Sigmoid colon (tissue), 7 donors: ENCODE measurements at places on chromosomes 2 and 18. TPM values are rescaled to one million over a fixed set of nuclear protein-coding genes. Genes with fewer than 3 reads are reported as not detected.

PCARE gene
- polyA plus RNA-seq: not detected

LBX2 gene
- polyA plus RNA-seq: 1.3 TPM

DNA sequence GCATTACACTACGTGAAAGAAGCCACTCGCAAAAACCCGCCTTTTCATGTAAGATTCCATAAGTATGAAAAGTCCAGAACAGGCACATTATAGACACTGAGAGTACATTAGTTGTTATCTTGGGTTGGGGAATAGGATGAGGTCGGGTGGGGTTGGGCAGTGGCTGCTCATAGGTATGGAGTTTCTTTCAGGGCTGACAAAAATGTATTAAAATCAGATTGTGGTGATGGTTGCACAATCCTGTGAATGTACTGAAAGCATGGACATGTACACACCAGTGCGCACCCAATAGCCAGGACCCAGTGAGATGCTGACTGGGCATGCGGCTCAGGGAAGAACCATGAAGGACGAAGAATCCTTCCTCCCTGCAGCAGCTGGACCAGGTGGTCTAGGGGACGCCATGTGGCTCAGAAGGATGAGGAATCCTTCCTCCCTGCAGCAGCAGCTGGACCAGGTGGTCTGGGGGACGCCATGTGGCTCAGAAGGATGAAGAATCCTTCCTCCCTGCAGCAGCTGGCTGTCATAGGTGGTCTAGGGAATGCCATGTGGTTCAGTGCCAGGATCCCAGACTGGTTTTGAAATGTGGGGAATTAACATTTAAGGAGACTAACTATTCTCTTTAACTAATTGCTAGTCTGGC is 50.1 kb downstream of the MBP start:
- peak overlapping the region; percentile 21 for H3K27ac ChIP-seq
- no peaks in the 10 kb centered on the region for H3K36me3 ChIP-seq
- no peaks in the 10 kb centered on the region for H3K4me1 ChIP-seq
- H3K4me3 ChIP-seq: no peak overlapping the region
- DNase-seq: no peak

- no peaks in the 10 kb centered on the region for H3K27me3 ChIP-seq
- H3K4me1 ChIP-seq: no peaks in the 10 kb centered on the region
- H3K36me3 ChIP-seq: no peaks in the 10 kb centered on the region
- H3K4me3 ChIP-seq: no peak overlapping the region
- peak overlapping the region; percentile 74 for H3K27ac ChIP-seq
These were observed 193.1 kb downstream of the SH3RF3 start for GRCh38 chr2:109322111-109322510.

- H3K36me3 ChIP-seq: peaks cover 15% of the 10 kb centered on the region
- peaks cover 26% of the 10 kb centered on the region for H3K4me1 ChIP-seq
- no peak overlapping the region for H3K27ac ChIP-seq
- H3K4me3 ChIP-seq: no peak overlapping the region
- H3K27me3 ChIP-seq: no peaks in the 10 kb centered on the region
- DNase-seq: no peak
These were observed 112.2 kb upstream of the EPAS1 start for GRCh38 chr2:46184794-46185583.

GRCh38 chr2:74921236-74921736 is 37.2 kb upstream of the POLE4 start:
- peaks cover 4% of the 10 kb centered on the region for H3K4me1 ChIP-seq
- H3K27me3 ChIP-seq: peaks cover 15% of the 10 kb centered on the region
- no peak overlapping the region for H3K27ac ChIP-seq
- no peaks in the 10 kb centered on the region for H3K36me3 ChIP-seq

GRCh38 chr2:120991441-120991840 is 255.8 kb downstream of the GLI2 start:
- no peak for DNase-seq
- H3K27ac ChIP-seq: no peak overlapping the region
- no peaks in the 10 kb centered on the region for H3K36me3 ChIP-seq
- no peak overlapping the region for H3K4me3 ChIP-seq
- no peaks in the 10 kb centered on the region for H3K4me1 ChIP-seq

DNA sequence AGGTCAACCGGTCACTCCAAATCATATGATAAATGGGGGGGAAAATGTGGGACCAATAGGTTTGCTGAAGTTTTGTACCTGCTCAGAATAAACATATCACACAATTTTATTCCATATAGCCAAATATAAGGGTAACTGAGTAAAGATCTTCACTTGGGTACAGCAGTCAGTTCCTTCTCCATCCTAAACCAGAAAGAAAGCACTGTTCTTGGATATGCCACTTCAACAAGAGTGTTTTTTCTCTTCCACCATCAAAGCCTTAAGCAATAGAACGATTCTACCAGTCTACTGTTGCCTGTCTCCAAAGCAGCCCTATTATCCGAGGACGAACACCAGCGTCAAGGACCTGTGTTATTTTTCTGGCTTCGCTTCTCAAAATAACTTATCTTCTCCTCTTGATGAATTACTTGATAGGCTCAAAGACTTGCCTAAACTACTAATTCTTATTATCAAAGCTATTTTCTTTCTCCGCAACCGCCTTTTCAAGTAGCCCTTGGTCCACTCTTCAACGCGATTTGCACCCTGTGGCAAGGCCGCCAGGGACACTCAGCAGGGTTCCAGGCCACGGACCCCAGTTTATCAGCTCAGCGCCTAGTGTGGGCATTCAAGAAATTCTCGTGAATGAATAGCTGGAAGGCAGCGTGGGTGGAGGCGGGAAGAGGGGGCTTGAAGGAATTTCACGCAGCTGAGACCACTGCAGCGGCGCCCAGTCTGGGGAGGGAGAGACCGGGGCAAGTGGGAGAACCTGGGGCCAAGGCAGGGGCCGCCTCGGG is 646 bp downstream of the ALS2 start:
- peak overlapping the region; percentile 62 for H3K4me3 ChIP-seq
- H3K27me3 ChIP-seq: no peaks in the 10 kb centered on the region
- peaks cover 25% of the 10 kb centered on the region for H3K4me1 ChIP-seq

PIK3C3 gene
- polyA plus RNA-seq: 28.2 TPM

SERPINB4 gene
- polyA plus RNA-seq: 0.07 TPM

DNA sequence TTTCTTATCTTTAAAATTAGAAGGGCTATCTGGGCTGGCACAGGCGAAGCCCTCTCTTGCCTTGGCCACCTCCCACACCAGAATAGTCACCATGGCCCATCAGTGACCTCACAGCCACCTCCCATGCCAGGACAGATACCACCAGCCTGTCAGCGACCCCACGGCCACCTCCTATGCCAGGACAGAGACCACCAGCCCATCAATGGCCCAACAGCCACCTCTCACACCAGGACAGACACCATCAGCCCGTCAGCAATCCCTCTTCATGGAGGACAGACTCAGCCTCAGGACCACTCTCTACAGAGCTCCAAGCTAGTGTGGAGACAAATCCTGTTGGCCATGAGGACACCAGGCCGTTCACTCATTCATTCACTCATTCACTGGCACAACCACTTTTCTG is 74.6 kb downstream of the ASB1 start:
- H3K4me1 ChIP-seq: no peaks in the 10 kb centered on the region
- no peak overlapping the region for H3K27ac ChIP-seq
- H3K4me3 ChIP-seq: no peak overlapping the region

DNA sequence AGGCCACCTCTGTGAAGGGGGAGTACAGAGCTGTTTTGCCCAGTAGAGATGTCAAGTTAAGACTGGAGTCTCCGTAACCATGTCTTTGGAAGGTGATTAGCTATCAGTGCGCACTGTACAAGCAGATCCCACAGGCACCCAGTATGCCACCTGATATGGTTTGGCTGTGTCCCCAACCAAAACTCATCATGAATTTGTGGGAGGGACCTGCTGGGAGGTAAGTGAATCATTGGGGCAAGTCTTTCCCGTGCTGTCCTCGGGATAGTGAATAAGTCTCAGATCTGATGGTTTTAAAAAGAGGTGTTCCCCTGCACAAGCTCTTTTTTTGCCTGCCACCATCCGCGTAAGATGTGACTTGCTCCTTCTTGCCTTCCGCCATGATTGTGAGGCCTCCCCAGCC is 90.2 kb downstream of the ACTR2 start:
- H3K27ac ChIP-seq: no peak overlapping the region
- no peaks in the 10 kb centered on the region for H3K27me3 ChIP-seq
- H3K4me1 ChIP-seq: peaks cover 17% of the 10 kb centered on the region
- no peak for DNase-seq

CDCA7 gene
- 13.4 TPM for polyA plus RNA-seq

DNA sequence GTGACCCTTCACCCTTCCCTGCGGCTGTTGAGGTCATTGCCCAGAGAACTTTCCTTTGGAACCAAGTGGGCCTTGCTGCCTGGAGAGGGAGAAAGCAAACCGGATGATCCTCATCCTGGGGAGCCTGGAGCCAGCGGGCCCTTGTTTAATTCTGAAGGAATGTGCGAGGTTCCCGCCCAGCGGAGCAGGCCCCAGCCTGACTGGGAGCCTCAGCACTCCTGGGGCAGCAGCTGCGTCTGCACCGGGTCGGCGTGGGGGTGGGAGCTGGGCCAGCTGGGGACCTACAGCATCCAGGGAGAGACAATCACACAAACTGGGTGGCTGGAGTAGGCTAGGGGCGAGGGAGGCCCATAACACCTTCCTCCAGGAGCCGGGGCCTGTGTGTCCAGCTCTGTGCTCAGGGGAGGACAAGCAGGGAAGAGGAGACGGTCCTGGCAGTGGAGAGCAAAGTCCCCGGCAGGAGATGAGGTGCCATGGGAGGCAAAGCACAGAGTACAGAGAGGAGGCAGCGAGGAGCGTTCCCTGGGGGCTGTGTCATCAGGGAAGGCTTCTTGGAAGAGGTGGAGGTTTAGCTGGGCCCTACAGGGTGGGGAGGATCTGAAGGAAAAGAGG is 61.9 kb upstream of the HAAO start:
- peak; percentile 87 for DNase-seq
- no peaks in the 10 kb centered on the region for H3K27me3 ChIP-seq
- no peak overlapping the region for H3K4me3 ChIP-seq
- H3K27ac ChIP-seq: peak overlapping the region; percentile 30
- H3K36me3 ChIP-seq: no peaks in the 10 kb centered on the region

DNA sequence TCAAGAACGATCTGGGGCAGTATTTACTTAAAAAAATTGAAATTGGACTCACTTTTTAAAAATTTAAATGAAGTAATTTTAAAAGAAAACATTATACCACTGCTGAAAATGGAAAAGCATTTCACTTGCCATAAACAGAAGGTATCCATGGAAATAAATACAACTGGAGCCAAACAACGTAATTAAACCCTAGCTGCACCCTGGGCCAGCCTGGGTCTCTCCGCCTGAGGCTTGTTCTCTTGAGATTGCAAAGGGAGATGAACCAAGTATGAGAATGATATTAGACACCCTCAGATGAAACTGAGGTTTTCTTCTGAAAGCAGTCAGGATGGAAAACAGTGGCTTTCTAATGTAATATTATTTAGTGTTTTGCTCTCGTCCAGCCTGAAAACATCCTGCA is 264.4 kb downstream of the KCNE4 start:
- H3K36me3 ChIP-seq: no peaks in the 10 kb centered on the region
- no peaks in the 10 kb centered on the region for H3K27me3 ChIP-seq
- no peak overlapping the region for H3K4me3 ChIP-seq
- DNase-seq: no peak

GRCh38 chr2:23588106-23588505 is 203.1 kb downstream of the KLHL29 start:
- H3K36me3 ChIP-seq: no peaks in the 10 kb centered on the region
- peaks cover 61% of the 10 kb centered on the region for H3K4me1 ChIP-seq
- H3K4me3 ChIP-seq: no peak overlapping the region

GRCh38 chr2:186032102-186032738 is 293.6 kb downstream of the FSIP2 start:
- no peaks in the 10 kb centered on the region for H3K36me3 ChIP-seq
- no peaks in the 10 kb centered on the region for H3K4me1 ChIP-seq
- H3K27me3 ChIP-seq: no peaks in the 10 kb centered on the region
- no peak overlapping the region for H3K27ac ChIP-seq

DNA sequence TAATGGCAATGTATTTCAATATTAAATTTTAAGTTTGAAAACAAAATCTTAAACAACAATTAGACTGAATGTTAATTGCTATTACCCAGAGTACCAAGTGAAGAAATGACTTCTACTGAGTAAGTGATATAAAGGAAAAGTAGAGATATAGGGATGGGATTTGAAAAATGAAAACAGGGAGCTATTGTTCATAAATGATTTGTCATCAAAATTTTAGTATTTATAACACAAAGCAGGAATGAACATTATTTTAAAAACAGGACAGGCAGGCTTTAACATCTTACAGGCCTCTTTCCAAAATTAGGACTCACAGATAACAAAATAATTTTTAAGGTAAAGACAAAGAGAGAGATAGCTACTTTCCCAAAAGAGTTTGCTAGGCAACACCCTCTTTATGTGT is 3.9 kb downstream of the EXOC6B start:
- no peak overlapping the region for H3K27ac ChIP-seq
- no peak overlapping the region for H3K4me3 ChIP-seq
- DNase-seq: no peak
- H3K36me3 ChIP-seq: no peaks in the 10 kb centered on the region

DNA sequence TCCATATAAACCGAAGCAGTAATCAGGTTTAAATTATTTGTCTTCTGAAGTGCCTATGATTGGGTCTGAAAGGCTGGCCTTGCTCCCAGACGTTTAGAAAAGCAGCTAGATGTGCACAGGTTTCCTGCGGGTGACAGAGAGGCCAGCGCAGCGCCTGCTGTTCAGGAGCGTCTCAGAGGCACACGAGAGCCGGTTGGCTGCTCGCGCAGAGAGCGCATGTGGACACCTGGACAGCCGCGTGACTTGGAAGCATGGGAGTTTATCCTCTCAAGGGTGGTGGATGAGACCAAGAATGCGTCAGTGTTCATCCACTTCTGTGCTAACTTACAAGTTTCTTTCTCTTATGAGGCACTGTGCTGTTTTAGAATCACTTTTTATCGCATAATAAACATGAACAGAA is 303.7 kb downstream of the PTGR3 start:
- H3K27ac ChIP-seq: peak overlapping the region; percentile 49
- no peaks in the 10 kb centered on the region for H3K4me1 ChIP-seq
- peak overlapping the region; percentile 6 for H3K4me3 ChIP-seq
- no peaks in the 10 kb centered on the region for H3K27me3 ChIP-seq
- H3K36me3 ChIP-seq: no peaks in the 10 kb centered on the region

- H3K4me3 ChIP-seq: no peak overlapping the region
- H3K36me3 ChIP-seq: no peaks in the 10 kb centered on the region
- H3K27ac ChIP-seq: no peak overlapping the region
- no peak for DNase-seq
These were observed 62.0 kb upstream of the SRD5A2 start for GRCh38 chr2:31642707-31643106.

DNA sequence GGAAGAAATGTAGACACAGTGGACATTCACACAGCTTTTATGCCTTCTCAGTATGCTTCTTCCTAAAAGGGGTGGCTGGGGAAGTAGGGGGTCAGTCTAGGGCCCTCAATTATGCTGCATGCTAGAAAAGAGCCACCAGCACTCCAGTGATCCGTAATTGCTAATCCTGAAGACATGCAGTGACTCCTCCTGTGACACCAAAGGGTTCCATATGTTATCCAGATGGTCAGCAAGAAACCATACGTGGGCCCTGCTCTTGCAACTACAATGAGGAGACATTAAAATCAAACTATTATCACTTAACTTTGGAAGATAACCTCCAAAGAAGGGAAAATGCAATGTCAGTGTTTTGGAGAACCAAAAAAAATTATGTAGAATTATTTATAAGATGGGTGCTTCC is 143.4 kb upstream of the LYPD1 start:
- no peak overlapping the region for H3K27ac ChIP-seq
- H3K36me3 ChIP-seq: no peaks in the 10 kb centered on the region
- H3K4me1 ChIP-seq: no peaks in the 10 kb centered on the region

- no peaks in the 10 kb centered on the region for H3K4me1 ChIP-seq
- no peaks in the 10 kb centered on the region for H3K36me3 ChIP-seq
- H3K27me3 ChIP-seq: no peaks in the 10 kb centered on the region
These were observed 84.5 kb downstream of the HIBCH start for GRCh38 chr2:190235101-190235500.

GRCh38 chr2:63590626-63591408 is 2.1 kb downstream of the MDH1 start:
- no peak overlapping the region for H3K4me3 ChIP-seq
- peaks cover 65% of the 10 kb centered on the region for H3K4me1 ChIP-seq
- H3K36me3 ChIP-seq: peaks cover 7% of the 10 kb centered on the region
- H3K27me3 ChIP-seq: no peaks in the 10 kb centered on the region
- peak overlapping the region; percentile 89 for H3K27ac ChIP-seq
